ENCODE measurements at places on chromosomes 4 and X.

DNA sequence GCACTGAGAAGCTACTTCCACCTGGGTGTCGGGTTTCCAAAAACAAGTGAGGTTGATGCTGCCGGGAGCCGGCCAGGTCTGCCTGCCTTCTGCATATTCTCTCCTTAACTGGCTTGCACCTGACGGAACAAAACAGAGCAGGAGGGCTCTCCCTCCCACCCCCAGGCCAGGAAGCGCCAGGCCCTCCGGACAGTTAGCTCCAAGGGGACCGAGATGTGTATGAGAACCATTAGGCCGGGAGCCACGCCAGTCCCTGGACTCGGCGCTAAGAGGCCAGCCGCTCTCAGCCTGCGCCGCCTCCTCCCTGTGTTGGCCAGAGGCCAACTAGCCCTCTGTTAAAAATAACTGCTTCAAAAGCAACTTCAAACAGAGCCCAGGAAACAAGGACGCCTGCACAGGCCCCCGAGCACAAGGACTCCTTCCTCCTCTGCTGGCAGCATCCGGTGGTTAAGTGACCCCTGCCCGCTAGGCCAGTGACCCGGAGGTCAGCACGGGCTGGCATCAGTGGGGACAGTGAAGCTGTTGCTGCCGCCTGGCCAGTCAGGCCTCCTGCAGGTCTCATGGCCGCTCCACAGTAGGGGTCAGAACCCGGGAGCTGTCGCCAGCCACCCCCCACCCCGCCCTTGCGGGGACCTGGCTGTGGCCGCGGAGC, 107.9 kb downstream of the ABLIM2 start:
- no peak for DNase-seq

- DNase-seq: no peak
Observed at GRCh38 chr4:38464328-38464727, 199.7 kb upstream of the KLF3 start.

DNA sequence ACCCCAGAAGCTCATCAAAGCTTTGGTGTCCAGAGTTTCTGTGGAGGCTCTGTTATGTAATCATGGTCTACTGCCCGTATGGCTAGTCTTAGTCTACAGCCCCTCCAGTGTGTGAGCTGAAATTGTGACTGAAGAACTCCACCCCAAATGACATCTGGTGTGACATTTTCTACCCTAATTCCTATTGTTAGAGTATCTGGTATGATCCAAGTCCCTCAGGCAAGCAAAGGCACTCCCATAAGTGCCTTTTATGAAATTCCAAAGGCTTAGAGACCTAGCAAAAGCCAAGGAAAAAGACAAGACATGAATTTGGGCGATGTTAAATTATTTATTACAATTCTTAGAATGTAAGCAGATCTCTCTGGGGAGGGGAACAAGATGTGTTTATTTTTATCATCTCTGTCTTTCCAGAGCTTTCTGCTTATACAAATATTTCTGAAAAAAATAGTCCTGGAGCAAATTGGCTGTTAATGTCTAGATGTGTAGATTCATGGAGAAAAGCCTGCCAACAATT, 417.4 kb downstream of the CCSER1 start:
- DNase-seq: no peak

GRCh38 chr4:159483110-159483781, 380.4 kb downstream of the RAPGEF2 start:
- no peak for DNase-seq

DNA sequence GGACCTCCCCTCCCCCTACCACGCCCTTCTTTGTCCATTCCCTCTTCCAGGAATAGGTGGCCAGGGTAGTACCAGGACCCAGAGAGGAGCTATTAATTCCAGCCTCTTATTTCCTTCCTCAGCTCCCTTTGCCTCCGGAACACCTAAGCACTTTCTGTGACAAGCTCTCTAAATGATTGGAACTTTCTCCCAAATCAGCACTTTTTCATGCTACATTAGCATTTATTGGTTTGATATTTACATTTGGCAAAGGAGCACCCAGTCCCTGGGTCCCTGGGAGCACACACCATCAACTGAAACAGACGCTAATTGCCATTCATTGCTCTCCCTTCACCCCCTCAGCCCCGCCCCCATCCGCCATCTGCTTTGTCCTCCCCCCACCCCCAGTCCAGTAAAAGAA, 182.0 kb upstream of the BCOR start:
- no peak for DNase-seq

- DNase-seq: no peak
Observed at GRCh38 chr4:180926277-180926676, 1316.9 kb upstream of the TENM3 start.

GRCh38 chr4:185283723-185284122, 74.3 kb downstream of the SNX25 start:
- DNase-seq: no peak

- no peak for DNase-seq
Observed at GRCh38 chr4:168336837-168337549, 18.4 kb upstream of the DDX60 start.

- no peak for DNase-seq
Observed at GRCh38 chr4:119299741-119300100, 22.2 kb downstream of the FABP2 start.

- DNase-seq: no peak
Observed at GRCh38 chrX:41526271-41526670, 79.1 kb downstream of the NYX start.

DNA sequence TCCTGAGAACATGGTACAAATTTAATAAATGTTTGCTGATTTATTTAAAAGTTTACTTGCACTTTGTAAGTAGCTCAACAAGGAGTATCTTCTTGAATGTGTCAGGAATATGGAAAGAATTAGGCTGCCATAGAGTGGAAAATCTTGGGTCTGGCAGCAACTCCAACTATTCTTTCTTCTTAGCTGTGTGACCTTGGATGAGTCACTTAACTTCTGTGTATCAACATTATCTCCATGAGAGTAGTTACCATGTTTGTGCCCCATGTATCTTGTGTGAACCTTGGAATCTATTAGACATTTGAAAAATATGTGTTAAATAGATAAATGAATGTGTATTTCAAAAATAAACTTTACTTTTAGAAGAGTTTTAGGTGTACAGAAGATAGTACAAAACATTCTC, 348.8 kb downstream of the GBA3 start:
- DNase-seq: no peak

DNA sequence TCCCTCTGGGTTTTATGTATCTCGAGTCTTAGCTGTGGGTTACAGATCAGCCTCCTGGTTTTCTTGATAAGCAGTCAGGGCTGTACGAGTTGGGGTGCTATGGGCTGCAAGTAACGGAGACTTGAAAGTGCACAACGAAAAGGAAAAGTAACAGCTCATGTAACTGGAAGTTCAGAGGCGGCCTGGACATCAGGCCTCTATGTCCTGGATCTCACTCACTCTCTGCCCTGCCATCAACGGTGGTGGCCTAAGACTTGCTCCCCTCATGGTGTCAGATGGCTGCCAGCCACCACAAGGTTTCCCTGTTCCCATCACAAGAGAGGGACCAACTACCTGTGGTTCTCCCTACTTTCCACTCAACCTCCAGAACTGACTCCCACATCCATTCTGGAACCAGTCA, 4.8 kb downstream of the PPP2R2C start:
- no peak for DNase-seq

DNA sequence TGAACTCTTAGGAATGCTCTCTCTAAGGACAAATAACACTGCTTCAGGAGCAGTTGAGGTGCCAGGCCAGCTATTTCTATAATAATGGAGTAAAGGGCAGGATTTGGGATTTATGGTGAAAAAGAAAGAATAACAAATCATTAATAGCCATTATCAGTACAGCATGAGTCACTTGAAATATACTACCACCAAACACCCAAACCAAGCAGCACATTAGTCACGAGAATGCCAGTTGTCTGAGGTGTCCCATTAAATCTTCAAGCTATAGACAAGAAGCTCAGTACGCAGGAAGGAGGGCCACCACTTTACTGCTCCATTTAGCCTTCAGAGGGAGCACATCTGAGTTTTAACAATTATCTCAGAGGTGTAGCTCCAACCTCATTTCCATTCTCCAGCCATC, 106.8 kb upstream of the MAGEA10 start:
- DNase-seq: no peak

- no peak for DNase-seq
Observed at GRCh38 chr4:39565878-39566600, 38.8 kb upstream of the UGDH start.

GRCh38 chr4:2318885-2319284, 57.0 kb upstream of the MXD4 start:
- no peak for DNase-seq

DNA sequence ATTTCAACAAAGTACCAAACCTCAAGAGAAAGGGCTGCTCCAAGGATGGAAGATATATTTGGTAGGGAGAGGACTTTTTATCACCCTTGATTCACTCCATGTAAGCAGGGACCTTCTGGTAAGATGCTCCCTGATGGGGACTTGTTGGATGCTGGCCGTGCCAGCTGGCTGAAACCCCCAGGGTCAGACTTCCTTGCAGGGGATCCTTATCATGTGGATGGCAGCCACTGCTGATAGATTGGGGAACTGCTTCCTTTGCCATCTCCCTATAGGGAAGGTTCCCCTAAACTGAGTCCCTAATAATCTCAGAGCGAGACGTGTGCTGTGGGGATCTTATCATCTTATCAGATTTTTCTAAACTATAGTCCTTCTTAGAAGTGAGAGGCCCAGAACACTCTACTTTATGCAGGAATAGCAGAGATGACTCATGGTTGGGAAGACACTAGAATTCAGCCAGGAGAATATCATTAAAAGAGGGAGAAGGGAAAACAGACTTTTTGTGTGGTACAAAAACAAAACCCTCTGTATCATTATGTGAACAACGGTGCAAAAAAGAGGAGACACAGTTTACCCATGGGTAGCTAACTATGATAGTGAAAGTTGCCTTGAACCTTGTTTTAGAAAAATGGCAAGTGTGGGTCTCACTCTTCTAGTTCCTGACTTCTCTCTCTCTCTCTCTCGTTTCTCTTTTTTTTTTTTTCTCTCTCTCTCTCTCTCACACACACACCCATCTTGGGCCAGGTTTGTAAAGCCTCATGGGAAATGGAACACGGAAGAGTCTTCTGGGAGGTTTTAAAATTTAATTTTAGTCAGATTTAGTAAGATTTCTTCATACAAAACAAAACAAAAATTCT, 16.1 kb downstream of the RHOH start:
- no peak for DNase-seq
